Fibroblast of skin of left biceps (primary cell): ENCODE measurements at places on chromosomes 6 and 20.

GRCh38 chr6:43785220-43785752, 15.3 kb downstream of the VEGFA start:
- no peak for DNase-seq

DNA sequence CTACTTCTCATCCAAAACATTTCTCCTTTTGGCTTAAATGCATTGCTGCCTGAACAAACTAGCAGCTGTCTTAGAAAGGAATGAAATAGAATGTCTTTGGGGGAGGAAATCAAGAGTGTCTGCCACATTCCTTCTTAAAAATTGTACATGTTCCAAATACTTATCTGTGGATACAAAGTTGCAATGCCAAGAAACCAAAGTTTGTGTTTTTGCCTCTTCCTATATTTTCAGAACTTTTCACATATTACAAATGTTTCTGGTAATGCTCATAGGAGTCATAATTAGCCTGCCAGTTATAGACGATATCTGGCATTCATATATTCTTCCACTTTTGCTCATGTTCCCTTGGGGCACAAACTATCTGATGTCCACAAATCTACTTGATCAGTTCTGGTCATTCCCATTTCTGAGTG, 165.5 kb upstream of the BMP5 start:
- DNase-seq, result peak; percentile 76

DNA sequence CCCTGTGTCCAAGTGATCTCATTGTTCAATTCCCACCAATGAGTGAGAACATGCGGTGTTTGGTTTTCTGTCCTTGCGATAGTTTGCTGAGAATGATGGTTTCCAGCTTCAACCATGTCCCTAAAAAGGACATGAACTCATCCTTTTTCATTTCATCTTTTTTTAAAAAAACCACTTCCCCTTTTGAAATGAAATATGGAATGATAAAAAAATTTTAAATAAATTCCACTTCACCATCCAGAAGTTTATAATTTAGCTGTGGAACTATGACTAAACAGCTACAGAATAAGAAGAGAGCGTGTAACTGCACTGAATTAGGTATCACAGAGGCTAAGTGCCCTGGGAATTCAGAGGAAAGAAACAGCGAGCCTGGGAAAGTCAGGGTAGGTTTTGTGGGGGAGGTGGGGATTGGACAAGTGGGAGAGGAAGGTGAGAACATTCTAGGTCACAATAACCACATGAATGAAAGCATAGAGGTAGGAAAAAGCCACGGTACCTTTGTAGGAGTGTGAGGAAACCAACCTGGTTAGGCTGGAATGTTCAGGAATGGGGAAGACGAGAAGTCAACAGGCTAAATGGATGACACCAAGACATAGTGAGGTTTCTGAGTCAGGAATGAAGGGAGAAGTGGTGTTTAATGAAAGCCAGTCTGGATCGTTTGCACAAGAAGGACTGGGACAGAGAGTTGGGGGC, 11.0 kb downstream of the TRIM10 start:
- no peak for DNase-seq

GRCh38 chr6:111722179-111722731, 116.6 kb upstream of the TRAF3IP2 start:
- DNase-seq, result peak; percentile 92

- DNase-seq, result no peak
Observed at GRCh38 chr6:53792973-53793317, 1.9 kb upstream of the LRRC1 start.

DNA sequence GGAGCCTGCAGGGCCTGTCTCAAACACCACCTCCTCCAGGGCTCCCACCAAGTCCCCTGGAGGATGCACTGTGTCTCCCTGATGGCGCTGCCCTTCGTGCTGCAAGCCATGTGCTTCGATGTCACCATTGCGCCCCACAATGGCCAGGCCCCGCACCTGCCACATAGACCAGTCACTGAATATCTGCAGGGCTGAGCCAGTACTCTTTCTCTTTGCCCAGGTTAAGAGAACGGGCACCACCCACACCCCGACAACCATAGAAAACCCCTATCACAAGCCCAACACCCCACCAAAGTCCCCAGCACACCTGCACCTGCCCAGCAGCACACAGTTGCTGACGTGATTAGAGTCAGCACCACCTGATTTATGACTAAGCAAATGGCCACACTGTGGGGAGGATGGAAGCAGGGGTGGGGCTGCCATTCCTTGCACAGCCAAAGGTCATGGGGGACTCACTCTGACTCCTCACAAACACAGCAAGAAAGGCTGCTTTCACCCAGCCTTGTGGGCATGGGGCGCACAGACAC, 104.3 kb downstream of the SLC23A2 start:
- no peak for DNase-seq

GRCh38 chr20:8260837-8261251, 128.8 kb downstream of the PLCB1 start:
- DNase-seq, result no peak

DNA sequence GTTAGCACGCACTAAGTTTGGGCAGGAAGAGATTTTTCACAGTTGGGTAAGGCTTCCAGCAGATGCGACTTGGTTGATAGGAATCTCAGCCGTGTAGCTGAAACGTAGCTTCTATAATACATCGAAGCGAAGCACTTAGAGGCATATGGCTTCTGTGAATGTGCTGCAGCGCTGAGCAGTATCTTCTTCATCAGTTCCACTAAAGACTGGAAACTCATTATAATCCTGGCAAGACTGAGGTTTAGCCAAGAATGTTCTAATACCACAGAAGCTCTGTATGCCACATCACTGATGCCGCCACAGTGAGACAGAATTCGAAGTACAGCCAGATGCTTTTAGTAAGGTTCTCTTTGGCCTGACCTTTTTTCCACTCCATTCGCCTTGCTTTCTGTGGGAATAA, 680.2 kb upstream of the AGPAT4 start:
- no peak for DNase-seq

GRCh38 chr6:92559003-92559402, 860.4 kb downstream of the EPHA7 start:
- DNase-seq, result no peak

DNA sequence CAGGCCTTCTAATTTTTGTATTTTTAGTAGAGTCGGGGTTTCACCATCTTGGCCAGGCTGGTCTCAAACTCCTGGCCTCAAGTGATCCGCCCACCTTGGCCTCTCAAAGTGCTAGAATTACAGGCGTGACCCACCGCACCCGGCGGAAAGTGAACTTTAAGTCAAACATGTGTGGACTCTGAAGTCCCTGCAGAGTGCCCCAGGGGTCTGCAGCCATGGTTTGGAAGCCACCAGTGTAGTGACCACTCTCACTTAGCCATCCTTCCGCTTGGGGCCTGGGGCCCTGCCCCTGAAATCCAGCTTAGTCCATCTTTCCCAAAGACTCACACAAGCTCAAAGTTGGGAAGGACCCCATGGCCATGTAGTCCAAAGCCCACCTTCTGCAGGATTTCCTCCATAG, 164.5 kb downstream of the GRM4 start:
- no peak for DNase-seq

GRCh38 chr20:560680-561079, 17.1 kb upstream of the CSNK2A1 start:
- no peak for DNase-seq
